Stimulated activated naive CD8-positive, alpha-beta T cell treated with anti-CD3 and anti-CD28 coated beads, Interleukin-15, amount 100 ng/mL, for 72 hours (primary cell): ENCODE measurements at places on chromosomes 3 and 15.

DNA sequence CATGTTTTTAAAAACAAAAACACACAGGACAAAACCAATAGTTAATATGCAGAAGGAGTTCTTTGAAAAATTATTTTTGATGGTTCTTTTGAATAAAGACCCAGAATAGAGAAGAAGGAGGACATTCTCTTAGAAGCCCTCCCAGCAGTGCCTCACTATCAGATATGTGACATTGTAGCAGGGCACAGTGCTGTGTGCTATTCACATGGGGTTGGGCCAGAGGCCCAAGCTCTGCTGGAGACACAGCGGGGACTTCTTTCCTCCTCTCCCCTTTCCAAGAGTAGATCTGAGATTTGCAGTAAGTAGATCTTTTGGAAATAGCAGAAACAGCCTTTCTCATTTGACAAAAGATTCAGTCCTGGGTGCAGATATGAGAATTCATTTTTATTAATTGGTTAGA is 6.3 kb downstream of the GYG1 start:
- no peak for DNase-seq

GRCh38 chr3:12423918-12424630 is 60.2 kb upstream of the TSEN2 start:
- DNase-seq: no peak

- no peak for DNase-seq
These were observed 373.1 kb downstream of the FOXP1 start for GRCh38 chr3:71210257-71211007.

- DNase-seq: peak; percentile 50
These were observed 131.7 kb downstream of the TNIK start for GRCh38 chr3:171328419-171329082.

DNA sequence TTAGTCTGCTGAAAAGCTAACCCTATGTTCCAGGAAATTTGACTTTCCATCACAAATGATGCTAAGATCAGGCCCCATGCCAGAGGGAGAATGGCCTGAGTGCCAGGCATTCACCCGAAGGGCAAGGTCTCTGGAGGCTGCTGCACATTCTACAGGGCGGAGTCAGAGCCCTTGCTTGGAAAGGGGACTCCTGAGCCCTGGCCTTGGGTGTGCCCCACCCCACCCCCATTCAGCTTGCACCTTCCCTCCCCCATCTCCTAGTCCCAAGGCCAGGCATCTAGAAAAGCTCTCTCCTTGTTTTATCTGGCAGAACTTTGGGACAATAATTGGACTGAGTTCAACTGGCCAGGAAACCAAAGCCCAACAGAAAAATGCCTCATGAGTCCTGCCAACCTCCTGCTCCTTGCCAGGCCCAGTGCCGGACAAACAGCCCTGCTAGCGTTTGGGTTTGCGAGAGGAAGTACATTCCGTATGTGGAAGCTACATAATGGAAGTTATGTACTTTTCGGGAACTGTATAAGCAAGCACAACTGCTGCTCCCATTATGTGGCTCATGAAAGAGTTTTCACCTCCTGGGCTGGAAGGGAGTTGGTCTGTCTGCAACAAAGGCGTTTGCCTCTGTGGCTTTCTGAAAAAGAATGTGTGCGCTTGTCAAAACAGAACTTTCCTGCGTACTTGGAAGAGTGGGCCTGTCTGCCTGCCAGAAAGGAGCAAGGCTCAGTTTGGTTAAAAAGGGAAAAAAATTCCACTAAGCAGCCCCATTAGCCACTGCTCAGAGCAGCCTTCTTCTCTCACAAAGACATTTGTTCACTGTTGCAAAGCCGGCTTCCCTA is 321.5 kb upstream of the CTNNB1 start:
- DNase-seq: no peak

DNA sequence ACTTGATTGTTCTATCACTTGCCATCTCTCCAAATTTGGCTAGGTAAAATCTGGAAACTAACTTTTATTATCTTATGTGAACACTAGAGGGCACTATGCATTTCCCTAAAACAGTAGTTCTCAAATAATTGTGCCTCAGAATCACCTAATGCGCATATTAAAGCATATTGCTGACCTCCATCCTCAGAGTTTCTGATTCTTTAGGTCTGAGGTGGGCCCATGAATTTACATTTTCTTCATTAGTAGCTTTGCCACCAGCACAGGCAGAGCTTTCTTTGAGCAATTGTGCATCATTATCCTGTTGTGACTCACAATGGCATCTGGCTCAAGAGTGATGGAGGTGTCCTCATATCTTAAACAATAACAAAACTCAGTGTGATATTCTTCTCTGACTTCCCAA is 17.5 kb upstream of the BCHE start:
- DNase-seq: no peak

DNA sequence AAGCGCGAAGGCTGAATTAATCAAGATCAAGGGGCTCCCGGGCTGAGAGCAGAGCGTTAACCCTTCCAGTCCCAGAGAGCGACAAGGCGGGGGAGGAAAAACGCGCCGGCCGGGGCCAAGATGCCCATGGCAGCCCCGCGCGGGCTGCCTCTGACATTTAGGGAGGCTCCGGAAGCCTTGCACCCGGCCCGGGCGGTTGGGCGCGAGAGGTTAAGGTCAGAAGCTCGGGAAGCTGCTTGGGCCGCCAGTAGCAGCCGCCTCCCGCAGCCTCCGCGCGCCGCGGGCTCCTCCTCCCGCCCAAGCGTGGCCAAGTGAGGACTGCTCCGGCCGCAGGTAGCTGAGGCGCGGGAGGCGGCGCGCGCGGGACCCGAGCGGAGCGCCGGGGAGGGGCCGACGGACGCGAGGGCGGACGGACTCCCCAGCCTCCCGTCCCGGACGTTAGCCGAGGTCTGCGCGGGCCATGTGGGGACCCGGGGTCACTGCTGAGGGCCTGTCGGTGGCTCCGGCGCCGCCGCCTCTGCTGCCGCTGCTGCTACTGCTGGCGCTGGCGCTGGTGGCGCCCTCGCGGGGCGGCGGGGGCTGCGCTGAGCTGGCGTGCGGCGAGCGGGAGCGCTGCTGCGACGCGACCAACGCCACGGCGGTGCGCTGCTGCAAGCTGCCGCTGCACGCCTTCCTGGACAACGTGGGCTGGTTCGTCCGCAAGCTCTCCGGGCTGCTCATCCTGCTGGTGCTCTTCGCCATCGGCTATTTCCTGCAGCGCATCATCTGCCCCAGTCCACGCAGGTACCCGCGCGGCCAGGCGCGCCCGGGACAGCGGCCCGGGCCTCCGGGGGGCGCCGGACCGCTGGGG is at the start of gene C3orf80:
C3orf80 (plus strand) TSS at position 247 of the 850 bp plus-strand sequence; CDS start at position 461, 214 bp downstream.
- peak; percentile 59 for DNase-seq

DNA sequence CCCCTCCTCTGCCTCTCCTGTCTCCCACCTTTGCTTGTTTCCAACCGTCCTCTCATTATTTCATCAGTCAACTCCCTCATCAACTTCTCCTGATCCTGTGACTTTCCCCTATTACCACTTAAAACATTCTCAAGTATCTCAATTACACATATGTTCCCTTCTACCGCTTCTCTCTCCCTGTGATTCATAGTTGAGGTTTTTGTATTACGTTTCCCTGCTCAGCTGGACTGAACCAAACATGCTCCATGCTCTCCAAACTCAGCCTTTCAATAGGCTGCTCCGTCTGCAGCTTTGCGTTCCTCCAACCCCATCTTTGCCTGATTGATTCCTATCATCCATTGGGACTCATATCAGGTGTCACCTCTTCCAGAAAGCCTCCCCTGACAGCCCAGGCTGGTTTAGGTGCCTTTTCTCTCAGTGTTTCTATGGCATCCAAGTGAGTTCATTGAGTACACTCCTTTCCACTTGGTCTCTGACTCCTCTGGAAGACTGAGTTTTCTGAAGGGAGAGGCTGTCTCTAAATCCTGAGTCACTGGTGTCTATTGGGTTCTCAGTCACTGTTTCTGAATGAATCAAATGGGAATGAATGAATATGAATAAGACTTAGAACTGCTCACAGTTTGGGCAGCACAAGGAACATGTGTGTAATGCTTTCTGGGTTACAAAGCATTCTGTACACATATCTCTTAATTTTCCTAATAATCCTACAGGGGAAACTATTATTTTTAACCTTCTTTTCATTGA is 56.4 kb downstream of the PLD1 start:
- DNase-seq: no peak

- DNase-seq: no peak
These were observed 9.8 kb downstream of the PLA2G4E start for GRCh38 chr15:42011074-42011473.

GRCh38 chr3:155252535-155252934 is 40.9 kb downstream of the STRIT1 start:
- DNase-seq: no peak

- no peak for DNase-seq
These were observed 697.9 kb downstream of the MCTP2 start for GRCh38 chr15:94929282-94929681.

DNA sequence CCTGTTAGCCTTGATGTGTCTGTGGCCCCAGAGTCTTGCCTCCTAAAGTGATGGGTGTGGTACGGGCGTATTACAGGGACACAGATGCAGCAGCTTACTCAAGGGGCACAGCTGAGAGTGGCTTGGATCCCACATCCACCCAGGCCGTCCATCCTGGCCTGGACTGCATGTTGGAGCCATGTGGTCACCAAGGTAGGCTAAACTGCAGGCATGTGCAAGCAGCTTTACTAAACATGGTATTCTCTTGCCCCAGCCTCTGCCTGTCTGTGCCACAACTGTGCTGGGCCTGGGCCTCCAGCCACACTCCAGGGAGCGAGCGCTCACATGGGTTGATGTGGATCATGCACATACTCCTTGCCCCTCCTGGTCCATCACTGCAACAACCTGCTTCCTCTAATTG is 6.1 kb upstream of the GPR62 start:
- DNase-seq: no peak

- no peak for DNase-seq
These were observed 44.4 kb downstream of the LSM3 start for GRCh38 chr3:14222900-14223594.

- peak; percentile 24 for DNase-seq
These were observed 698 bp downstream of the IL1RAP start for GRCh38 chr3:190514413-190515153.

DNA sequence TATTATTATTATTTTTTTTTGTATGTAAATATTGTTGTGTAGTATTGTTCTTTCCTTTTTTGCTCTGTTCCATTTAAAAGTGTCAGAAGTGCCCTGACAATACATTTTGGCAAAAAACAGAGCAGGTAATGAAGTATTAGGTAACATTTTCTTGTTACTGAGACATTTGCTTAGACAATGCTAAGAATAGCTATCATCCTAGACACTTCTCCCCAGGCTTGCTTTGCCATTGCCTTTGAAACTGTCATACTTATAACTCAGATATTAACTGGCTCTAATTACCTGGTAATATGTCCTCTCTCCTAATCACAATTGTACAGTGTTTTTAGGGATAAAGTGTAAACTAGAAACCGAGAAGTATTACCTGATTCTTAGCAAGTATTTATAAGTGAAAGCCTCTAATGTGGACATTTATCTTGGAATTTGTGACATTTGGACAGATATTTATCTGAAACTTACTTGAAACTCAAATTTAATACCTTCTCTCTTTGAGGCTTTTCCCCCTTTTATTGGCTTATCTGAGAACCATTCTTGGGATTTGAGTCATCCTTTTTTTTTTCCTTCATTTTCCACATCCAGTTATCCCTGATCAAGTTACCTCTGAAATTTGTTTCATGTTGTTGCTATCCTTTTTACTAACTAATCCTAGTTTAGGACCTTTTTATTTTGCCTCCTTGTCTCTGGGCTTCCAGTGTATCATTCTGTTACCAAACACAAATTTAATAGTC is 13.1 kb downstream of the ARIH1 start:
- no peak for DNase-seq

GRCh38 chr3:143924522-143925285 is 46.9 kb upstream of the DIPK2A start:
- DNase-seq: no peak

DNA sequence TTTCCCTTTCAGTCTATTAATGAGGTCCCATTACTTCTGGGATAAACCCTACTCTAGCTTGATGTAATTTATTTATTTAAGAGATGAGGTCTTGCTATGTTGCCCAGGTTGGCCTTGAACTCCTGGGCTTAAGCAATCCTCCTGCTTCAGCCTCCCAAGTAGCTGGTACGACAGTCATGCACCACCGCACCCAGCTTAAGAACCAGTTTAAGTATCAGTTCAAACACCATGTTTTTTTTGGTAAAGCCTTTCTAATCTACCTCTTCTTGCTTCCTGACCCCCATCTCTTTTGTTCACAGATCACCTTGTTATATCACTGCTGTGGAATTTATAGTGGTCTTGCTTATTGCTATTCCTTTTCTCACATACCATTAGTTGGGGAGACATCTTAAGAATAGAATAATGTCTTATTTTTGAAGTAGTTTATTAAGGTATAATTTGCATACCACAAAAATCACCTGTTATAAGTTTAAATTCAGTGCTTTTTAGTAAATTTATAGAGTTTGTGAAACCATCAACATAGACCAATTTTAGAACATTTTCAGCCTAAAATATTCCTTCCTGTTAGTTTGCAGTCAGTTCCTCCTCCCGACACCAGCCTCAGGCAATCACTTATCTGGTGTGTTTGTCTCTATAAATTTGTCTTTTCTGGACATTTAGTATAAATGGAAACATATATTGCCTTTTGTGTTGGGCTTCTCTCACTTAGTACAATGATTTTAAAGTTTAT is 257.9 kb downstream of the PDCD6IP start:
- no peak for DNase-seq

DNA sequence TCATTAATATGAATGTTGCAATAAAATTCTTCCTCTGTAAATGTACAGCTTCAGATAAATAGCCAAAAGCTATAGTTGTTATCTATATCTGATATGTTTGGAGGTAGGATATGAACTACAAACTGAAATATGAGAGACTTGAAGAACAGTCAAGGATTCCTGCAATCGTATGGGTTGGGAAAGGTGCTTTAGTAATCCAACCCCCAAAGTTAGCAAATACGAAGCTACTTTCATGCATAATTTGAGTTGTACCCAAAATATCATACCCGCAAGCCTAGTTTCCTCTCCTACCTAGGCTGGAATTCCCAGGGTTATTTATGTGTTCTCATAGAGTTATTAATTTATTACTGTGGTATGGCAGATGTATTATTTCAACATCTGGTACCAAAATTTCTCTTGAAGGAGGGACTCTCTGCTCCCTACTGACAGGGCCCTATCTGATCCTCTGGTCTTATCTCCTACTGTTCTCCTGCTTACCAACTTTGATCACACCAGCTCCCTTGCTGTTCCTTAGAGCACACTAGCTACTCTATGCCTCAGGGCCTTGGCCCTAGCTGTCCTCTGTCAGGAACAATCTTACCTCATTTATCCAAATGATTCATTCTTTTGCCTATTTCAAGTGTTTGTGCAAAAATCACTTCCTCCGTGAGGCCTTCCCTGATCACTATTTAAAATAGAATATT is 140.4 kb upstream of the CCDC54 start:
- DNase-seq: no peak

DNA sequence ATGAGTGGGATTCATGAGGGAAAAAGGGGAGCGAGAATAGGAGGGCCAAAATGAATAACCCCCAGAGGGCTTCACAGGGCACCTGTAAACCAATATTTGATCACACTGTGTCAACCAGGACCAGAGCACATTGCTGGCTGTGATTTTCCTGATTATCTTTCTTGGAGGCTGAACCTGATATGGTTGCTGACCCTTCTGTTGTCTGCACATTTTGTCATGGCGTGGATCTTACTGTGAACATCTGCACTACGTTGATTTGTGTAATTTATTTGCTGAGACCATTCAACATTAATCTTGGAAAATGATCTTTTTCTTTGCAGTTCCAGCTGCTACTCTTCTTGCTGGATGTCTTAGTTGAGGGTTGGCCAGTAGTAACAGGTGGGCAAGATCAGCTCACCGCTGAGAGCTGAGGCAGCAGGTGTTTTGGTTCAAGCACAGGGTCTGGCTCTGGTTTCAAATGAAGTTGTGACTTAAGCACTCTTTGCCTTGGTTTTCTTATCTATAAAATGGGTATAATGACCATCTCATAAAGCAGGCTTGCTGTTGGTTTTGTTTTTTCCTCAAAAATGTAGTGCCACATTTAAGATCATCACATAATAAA is 61.2 kb downstream of the ARHGEF26 start:
- DNase-seq: no peak
